Sciatic nerve (tissue), 2 donors: ENCODE measurements at places on chromosomes 5 and 9. TPM values are rescaled to one million over a fixed set of nuclear protein-coding genes. Genes with fewer than 3 reads are reported as not detected.
A peak's percentile ranks its signal among the peaks of the same experiment; 100 is the strongest.

GRCh38 chr5:61159070-61159469 is 3.2 kb downstream of the SMIM15 start:
- DNase-seq, result no peak

DNA sequence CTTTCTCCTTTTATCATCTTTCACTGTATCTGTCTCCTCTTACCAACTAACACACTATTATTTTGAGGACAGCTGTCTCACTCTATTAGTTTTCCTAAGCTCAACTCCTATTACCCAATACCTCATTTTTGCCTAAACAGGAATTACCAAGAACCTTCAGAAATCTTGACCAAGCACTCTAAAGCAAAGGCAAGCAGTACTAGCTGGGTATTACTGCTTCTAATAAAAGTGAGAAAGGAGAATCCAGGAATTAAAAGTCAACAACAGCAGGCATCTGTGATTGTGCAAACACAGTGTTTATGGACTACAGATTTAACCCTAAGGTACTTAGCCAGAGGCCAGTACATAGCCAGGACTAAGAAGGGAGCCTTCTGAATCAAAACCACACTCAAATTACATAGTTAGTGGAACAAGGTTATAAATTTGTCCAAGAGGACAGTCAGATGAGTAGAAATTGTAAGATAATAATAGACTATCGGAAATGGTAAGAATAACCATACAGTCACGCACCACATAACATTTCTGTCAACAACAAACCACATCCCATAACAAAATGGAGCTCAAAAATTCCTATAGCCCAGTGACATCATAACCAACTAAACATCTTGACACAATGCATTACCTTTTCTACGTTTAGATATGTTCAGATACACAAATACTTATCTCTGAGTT is 8.3 kb downstream of the RFX3 start:
- DNase-seq, result no peak

Gene PCSK1
- 0.09 TPM for total RNA-seq

GRCh38 chr9:114117996-114118830 is 19.1 kb upstream of the KIF12 start:
- no peak for DNase-seq

Gene CCDC192
- total RNA-seq, result 1.2 TPM

GRCh38 chr5:77172713-77173328 is 37.7 kb upstream of the PDE8B start:
- no peak for DNase-seq

DNA sequence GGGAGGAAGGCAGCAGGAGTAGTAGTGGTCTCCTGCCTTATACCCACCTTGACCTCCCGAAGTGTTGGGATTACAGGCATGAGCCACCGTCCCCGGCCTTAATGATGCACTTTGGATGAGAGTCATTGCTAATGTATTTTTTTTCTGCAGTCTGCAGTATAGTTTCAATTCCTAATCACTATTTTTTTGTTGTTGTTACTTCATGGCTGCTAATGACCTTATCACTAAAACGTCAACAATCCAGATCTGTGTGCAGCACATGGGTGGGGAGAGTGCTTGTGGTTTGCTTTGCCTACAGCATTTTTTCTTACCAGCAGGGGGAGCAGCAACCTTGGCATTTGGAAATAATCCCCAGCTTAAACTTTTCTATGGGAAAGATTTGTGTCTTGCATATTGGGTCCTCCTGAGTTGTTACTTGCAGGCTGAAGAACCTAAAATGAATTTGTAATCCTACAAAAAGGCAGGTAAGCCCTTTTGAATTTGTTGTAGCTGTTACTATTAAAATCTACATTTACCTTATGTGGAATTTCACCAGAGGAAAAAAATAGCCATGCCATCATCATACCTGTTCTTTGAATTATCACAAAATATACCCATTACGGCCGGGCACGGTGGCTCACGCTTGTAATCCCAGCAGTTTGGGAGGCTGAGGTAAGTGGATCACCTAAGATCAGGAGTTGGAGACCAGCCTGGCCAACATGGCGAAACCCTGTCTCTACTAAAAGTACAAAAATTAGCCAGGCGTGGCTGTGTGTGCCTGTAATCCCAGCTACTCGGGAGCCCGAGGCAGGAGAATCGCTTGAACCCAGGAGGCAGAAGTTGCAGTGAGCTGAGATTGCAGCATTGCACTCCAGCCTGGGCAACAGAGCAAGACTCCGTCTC is 6.3 kb upstream of the MED7 start:
- peak; percentile 79 for DNase-seq

DNA sequence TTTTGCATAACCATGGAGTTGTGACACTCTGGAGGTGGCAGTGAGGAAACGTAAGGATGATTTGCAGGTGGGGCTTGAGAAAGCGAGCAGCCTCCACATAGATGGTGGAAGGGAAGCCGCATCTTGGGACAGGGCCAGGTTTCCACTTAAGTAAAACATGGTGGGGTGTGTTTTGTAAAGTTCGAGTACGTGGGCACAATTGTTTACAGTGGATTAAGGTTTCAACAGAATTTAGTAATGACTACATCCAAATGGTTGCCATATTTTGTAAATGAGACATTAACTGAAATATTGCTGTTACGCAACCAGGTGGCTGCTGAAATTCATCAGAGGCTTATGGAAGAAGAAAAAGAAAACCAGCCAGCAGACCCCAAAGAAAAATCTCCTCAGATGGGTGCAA is 85.4 kb upstream of the IL7R start:
- no peak for DNase-seq

- DNase-seq, result no peak
Observed at GRCh38 chr5:173963867-173964441, 25.0 kb upstream of the C5orf47 start.

Gene HTR4
- total RNA-seq, result 0.13 TPM

DNA sequence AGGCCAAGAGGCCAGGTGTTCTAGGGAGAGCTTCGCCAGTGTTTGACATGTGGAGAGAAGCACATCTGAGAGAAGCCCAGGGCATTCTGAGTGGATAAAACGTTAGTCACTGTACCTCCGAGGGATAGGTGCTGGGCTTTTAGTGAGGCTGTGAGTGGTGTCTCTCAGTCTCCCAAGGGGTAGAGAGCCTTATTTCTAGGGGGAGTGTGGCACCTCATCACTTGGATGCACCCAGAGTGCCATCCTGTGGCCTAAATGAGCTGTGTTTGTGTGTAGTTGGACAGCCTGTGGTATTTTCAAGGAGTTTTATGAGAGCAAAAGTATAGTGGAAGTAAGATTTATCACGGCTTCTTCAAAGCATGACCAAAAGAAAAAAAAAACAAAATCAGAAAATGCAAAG is 1046.9 kb upstream of the WWC1 start:
- no peak for DNase-seq

DNA sequence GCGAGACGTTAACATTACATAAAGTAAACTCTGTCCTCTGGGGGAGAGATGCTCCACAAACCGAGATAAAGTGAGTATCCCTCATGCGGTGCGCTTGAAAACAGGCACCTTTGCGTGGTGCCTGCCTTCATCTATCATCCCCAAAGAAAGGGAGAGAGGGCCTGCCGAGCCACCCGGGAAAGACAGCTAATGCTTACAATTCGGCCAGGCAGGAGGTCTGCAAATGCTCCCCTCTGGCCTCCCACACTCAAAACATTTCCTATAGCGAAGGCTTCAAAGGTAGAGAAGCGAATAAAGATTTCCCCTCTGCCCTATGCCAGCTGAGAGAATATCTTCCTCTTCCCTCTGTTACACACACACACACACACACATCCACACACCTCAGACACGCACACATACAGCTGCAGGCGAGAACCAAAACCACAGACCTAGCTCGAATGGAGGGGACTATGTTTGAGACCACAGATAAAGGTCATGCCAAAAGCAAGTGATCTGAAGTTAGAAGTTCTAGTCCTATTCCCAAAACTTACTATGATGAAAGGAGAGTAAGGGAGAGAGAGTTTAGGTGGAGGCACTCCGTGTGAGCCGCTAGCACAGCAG is 132.8 kb downstream of the CRB2 start:
- no peak for DNase-seq

Gene FRMPD1
- 0.67 TPM for total RNA-seq
